A549 (cell line): ENCODE measurements at places on chromosomes 11 and 22. TPM values are rescaled to one million over a fixed set of nuclear protein-coding genes. Genes with fewer than 3 reads are reported as not detected.

GRCh38 chr22:38859581-38860282 is 12.3 kb downstream of the CBX6 start:
- DNase-seq, result no peak

- no peak for DNase-seq
Measured at GRCh38 chr11:45817191-45817590, 12.2 kb downstream of the SLC35C1 start.

The OVOL1 gene
- not detected in 3 replicates for polyA plus RNA-seq

- DNase-seq, result no peak
Measured at GRCh38 chr11:3018596-3018995, 26.5 kb upstream of the NAP1L4 start.

The HEPHL1 gene
- polyA plus RNA-seq, result not detected in 3 replicates

- DNase-seq, result no peak
Measured at GRCh38 chr11:3989276-3989920, 105.2 kb upstream of the RRM1 start.

- DNase-seq, result no peak
Measured at GRCh38 chr11:132347156-132348090, 977.0 kb downstream of the NTM start.

The IL17REL gene
- 0.06 to 0.08 TPM (median 0.07 TPM) in 3 replicates for polyA plus RNA-seq

- DNase-seq, result no peak
Measured at GRCh38 chr11:101620026-101620425, 36.2 kb upstream of the TRPC6 start.

GRCh38 chr11:122104341-122104740 is 11.7 kb downstream of the BLID start:
- DNase-seq, result no peak

GRCh38 chr22:43658823-43659222 is 153.3 kb downstream of the EFCAB6 start:
- no peak for DNase-seq

The MFNG gene
- polyA plus RNA-seq, result 1.7 to 1.8 TPM (median 1.7 TPM) in 3 replicates

DNA sequence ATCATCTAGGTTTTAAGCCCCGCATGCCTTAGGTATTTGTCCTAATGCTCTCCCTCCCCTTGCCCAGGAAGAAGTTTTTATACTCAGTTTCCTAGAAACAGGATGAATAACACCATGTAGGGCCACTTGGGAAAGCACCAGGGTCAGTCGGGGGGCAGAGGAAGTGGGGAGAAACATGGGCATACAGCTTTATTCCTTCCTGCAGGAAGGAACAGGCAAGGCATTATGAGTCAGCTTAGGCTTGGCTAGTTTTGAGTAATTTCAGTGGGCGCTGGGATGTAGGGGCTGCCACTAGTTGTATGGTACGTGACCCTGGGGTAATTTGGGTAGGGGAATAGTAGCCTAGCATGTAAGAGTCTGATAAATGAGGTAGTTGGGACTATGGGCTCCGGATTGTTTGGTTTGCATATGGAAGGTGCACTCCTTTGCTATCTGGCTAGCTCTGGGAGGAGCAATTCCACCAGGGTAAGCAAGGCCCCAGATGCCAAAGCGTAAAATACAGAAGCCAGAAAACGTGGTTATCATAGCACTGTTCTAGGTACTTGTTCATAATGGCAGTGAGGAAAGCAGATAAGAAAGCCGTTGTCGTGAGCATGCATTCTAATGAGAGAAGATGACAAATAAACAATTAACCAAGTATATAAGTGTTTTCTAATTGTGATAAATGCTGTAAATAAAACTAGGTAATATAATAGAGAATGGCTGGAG is 24.8 kb downstream of the ACER3 start:
- no peak for DNase-seq

- DNase-seq, result no peak
Measured at GRCh38 chr22:20792966-20793728, 19.2 kb downstream of the SERPIND1 start.

- DNase-seq, result no peak
Measured at GRCh38 chr22:24053481-24054226, 42.5 kb downstream of the CABIN1 start.

The SCUBE2 gene
- polyA plus RNA-seq, result 0.21 to 0.49 TPM (median 0.45 TPM) in 3 replicates

DNA sequence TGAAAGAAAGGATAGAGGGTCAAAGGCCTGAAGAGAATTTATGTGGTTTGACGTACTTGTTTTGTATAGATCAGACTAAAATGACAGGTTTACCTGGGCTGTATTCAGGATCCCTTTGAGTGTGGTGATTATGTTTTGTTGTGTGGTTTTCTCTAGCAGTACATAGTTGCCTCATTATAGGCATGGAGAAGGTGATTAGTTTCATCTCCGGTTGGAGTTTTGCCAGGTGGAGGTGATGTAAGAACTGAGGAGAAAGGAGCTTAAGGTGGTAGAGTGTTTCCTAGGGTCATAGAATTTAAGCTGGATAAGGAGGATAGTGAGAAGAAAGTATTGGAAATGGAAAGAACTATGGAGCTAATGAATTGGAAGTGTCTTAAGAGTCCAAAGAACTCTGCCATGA is 229.0 kb downstream of the TMEM135 start:
- DNase-seq, result no peak

GRCh38 chr11:14579646-14580045 is 59.5 kb upstream of the PSMA1 start:
- no peak for DNase-seq

- peak; percentile 56 for DNase-seq
Measured at GRCh38 chr11:72736452-72737069, 15.6 kb downstream of the ARAP1 start.

GRCh38 chr22:27719535-27720227 is 81.9 kb downstream of the MN1 start:
- peak; percentile 69 for DNase-seq

DNA sequence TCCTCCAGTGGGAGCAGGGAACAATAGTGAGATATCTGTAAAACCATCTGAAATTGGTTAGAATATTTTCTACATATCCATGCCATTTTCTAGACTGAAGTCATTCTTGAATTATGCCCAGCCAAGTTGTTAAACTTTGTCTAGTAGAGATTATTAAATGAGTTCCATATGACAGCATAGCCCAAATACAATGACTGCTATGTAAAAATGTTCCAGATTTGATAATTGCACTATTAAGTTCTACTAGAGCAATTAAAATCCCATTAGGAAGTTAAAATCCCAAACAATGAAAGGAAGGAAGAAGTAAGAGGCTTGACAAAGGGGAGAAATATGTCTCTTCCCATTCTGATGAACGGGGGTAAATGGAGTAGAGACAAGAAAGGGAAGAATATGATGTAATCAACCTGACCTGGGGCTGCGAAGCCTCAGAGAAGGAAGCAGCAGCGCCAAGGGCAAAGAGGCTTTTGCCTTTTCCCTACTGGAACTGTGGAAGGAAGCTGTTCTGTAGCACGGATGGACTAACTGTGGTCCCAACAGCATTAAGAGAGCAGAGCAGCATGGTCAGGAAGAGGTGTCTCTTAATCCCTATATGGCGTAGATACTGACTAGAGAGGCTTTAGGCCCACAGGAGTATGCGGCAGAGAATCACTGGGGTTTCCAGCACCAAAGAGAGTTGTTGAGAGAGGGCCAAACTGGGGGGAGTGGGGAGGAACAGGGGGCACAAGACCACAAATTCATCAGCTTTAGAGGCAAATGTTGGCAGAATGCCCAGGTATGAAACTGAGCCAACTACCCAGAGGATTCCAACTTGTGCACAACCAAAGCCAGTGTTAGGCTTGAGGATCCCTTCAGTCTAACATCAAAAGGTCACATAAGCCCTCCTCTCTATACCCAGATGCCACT is 26.7 kb downstream of the RRP8 start:
- DNase-seq, result no peak

DNA sequence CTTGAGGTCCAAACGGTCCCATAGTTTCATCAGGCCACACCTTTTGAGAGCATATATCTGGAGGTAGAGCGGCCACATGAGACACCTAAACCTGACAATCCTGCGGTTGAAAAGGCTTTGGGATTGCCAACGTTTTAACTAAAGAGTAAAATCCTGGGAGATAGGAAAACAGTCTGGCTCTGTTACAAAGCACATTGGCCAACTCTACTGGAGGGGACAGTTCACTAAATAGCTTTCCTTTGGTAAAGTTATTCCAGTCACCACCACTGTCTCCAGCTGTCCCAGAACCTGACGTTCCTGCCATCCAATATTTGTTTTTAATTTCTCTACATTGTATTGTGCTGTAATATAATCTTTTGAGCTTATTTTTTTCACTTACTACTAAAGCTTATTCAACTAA is 22.0 kb downstream of the ABTB2 start:
- DNase-seq, result no peak

The SYT9 gene
- polyA plus RNA-seq, result 0.03 to 0.04 TPM in 2 of 3 replicates, not detected in the other

- DNase-seq, result no peak
Measured at GRCh38 chr11:64089915-64090805, 54.4 kb downstream of the FLRT1 start.

The OLFML1 gene
- not detected in 3 replicates for polyA plus RNA-seq

GRCh38 chr11:43504316-43504950 is 145.7 kb downstream of the TTC17 start:
- DNase-seq, result peak; percentile 39

GRCh38 chr22:41508770-41509170 is 35.5 kb downstream of the POLR3H start:
- no peak for DNase-seq

- DNase-seq, result no peak
Measured at GRCh38 chr11:128819198-128819597, 47.9 kb downstream of the KCNJ1 start.

DNA sequence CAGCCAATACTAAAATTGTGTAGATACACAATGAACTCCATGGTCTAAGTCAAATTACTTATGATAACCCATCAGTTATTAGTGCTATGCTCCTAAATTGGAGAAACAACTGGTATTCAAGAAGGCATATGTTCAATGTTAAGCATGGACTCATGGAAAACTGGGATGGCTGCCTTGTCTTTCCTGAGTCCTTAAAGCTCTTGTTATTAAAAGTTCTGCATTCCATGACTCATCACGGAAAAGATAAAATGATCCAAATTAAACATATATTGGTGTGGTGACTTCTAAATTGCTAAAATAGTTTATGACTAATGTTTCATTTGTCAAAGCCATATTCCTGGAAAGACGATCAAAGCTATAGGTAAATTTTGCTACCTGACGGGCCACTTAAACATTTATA is 9.4 kb upstream of the EI24 start:
- no peak for DNase-seq

GRCh38 chr11:19605520-19606371 is 106.9 kb upstream of the NAV2 start:
- no peak for DNase-seq

DNA sequence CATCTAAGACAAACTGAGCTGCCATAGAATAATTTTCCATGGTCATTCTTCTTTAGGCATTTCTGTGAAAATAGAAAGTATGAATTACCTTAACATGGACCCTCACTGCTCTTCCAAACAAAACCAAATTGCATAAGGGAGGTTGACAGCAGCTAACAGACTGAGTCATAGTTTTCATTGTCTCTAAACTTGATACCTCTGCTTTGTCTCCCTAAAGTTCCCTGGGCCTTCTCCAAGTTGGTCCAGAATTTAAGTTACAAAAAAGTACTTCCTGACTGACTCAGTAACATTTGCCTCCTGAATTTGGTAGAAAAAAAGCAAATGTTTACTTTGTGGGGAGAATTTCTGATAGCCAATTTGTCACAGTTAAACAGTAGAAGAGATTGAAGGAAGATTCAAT is 3.0 kb downstream of the OR8D1 start:
- DNase-seq, result no peak

The CSF2RB gene
- not detected in 3 replicates for polyA plus RNA-seq

- no peak for DNase-seq
Measured at GRCh38 chr22:44964722-44965078, 45.1 kb downstream of the PHF21B start.
